ENCODE measurements at places on chromosomes 4 and X.

- no peak for DNase-seq
Measured at GRCh38 chr4:4901877-4902276, 42.4 kb downstream of the MSX1 start.

GRCh38 chrX:11632732-11633131 lies 33.0 kb downstream of the ARHGAP6 start:
- no peak for DNase-seq

GRCh38 chr4:148787831-148788477 lies 345.7 kb upstream of the NR3C2 start:
- no peak for DNase-seq

- DNase-seq = no peak
Measured at GRCh38 chrX:18542131-18542530, 116.7 kb downstream of the CDKL5 start.

GRCh38 chr4:106993827-106994226 lies 42.3 kb downstream of the DKK2 start:
- DNase-seq = no peak

GRCh38 chr4:76703676-76704075 lies 194.3 kb downstream of the SOWAHB start:
- DNase-seq = no peak

- no peak for DNase-seq
Measured at GRCh38 chrX:39739585-39739984, 358.2 kb downstream of the BCOR start.

- no peak for DNase-seq
Measured at GRCh38 chr4:27305246-27305645, 444.6 kb downstream of the STIM2 start.

DNA sequence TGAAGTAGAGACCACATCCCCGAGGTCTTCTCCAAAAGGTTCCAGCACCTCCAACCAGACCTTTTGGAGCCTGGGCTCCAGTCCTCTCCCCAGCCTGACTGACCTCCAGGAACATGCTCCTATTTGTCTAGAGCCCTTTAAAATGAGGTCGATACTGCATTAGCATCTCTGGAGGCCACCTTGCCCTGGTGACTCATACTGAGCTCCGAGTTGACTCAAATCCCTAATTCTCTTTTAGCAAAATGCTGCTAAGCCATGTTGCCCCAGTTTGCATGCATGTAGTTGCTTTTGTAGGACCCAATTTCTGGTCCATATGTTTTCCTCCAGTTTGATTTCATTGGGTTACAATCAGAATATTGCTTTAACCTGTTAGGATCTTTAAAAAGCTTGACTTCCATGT lies 43.5 kb upstream of the CITED1 start:
- no peak for DNase-seq

- DNase-seq = no peak
Measured at GRCh38 chr4:7198440-7199128, 6.2 kb downstream of the SORCS2 start.

DNA sequence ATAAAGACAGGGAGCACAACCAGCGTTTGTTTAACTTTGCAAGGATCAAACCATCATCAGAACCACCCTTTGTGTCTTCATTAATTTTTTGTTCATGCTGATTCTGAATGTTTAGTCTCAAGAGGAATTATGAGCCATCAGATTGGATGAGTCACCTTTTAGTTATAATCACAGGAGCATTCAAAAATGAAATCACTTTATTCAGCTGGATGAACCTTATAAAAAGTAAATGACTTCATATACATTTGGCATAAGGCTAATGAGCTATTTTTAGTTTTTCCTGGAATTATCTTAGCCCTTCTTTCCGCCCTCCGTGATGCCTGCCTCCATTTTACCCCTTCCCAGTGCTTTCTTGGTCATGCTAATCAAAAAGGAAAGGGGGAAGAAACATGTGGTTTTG lies 103.6 kb downstream of the SORBS2 start:
- no peak for DNase-seq

- DNase-seq = no peak
Measured at GRCh38 chrX:20427173-20427770, 160.6 kb upstream of the RPS6KA3 start.

- no peak for DNase-seq
Measured at GRCh38 chr4:109810552-109811387, 4.8 kb upstream of the GAR1 start.

DNA sequence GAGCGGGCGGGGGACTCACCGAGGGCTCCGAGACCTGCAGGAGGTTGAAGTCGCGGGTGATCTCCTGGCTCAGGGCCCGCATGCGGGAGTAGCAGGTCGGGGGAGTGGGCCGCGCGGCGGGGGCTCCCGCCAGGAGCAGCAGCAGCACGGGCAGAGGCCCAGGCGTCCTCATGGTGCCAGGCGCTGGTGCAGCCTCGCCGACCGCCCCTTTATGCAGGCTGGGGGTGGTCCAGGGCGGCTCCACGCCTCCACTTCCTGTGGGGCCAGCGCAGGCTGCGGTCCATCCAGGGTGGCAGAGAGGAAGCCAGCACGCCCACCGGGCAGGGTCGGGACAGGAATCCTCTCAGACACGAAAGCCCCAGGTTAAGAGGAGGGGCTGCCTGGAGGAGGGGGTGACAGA lies at the start of gene CYTL1:
TSS of gene CYTL1 (minus strand) at position 185 of the 400 bp plus-strand sequence. CDS start at position 172, 13 bp downstream.
- DNase-seq = no peak

GRCh38 chrX:47171996-47172395 lies 21.6 kb upstream of the UBA1 start:
- no peak for DNase-seq

- no peak for DNase-seq
Measured at GRCh38 chrX:17167915-17168314, 207.1 kb upstream of the NHS start.

- no peak for DNase-seq
Measured at GRCh38 chr4:83208371-83209365, 75.9 kb downstream of the COQ2 start.

DNA sequence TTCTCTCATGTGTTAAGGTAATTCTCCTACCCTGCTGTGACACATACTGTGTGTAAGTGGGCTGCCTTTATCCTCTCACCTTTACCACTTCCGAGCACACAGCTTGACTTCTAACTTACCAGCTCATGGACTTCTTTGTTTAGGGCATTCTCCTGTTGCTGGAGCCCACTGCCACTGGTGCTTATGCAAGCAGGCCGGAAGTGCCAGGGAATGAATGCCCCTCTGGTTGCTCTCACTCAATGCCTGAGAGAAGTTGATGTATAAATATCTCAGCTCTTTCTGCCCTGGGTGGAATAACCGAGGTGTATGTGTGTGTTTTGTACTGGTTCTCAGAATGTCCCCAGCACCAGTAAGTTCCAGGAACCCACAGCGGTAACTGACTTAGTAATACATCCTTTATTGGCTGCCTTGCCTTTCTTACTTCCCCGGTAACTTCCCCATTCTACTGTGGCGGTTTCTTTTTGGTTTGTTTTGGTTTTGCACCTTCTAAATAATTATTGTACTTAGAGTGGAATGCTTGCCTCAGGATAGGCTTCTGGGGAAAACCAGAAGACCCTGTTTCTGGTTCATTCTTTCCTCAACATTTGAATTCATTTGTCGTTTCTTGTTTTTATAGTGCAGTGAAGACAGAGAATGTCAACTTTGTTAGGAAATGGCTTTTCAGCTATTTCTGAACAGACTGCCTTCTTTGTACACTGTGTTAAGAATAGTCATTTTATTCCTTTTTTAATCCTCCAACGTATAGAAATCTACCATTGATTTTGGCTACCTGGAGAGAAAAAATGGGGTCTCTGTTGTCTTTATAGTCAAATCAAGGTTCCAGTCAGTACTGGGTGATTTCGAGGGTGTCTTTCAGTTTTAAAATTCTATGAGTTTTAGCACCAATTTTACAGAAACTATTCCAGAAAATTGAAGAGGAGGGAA lies 45.4 kb downstream of the CXorf58 start:
- DNase-seq = no peak

DNA sequence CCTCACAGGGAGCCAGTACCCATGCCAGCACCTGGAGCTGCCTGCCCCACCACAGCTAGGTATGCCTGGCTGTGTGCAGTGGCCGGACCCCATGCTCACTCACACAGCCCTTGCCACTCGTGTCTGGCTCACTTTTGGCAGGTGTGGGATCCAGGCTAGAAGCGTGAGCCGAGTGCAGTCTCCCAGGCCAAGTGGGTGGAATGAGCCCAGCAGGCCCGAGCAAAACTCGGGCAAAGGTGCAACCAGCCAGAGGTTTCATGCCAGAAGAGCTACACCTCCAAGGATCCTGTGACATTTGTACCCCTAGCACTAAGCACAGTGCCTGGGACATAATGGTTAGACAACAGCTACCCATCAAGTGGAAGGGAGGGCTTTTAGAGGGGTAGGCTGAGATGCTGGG lies 217.8 kb downstream of the NSUN7 start:
- no peak for DNase-seq

DNA sequence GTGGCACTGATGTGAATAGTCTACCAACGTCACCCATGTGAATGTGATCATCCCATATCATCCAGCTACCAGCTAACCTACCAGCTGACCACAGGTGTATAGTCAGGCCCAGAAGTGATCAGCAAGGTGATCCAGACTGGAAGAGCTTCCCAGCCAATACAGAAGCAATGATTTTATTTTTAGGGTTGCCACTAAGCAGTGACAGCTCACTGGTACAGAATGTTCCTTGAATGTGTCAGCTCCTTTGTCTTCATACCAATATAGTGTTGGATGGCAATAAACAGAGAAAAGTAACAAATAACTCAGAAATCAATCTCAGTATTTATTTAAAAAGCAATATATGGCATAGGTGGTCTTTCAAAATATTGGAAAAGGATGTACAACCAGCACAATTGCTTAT lies 361.8 kb upstream of the CPEB2 start:
- DNase-seq = no peak

Measured in right renal pelvis (tissue), 4 donors.